Adipocyte (in vitro differentiated cells): ENCODE measurements at places on chromosomes 5 and 9.

GRCh38 chr9:130304116-130304515 lies 38.6 kb downstream of the HMCN2 start:
- DNase-seq: no peak

DNA sequence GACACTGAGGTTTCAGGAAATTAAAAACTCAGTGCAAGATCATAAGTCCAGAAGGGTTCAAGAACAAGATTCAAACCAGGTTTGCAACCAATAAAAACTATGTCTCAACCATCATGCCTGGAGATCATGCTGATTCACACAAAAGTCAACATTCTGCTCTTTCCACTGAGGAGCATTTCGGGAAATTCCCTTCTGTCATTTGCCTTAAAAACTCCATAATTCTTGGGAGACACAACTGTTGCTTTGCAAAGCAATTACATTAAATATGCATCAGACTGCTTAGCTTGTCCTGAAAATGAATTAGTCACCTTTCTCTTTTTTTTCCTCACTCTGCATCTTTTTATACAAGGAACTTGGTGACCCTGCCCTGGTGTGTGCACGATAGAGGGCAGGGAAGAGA lies 275.9 kb upstream of the ZNF462 start:
- no peak for DNase-seq

DNA sequence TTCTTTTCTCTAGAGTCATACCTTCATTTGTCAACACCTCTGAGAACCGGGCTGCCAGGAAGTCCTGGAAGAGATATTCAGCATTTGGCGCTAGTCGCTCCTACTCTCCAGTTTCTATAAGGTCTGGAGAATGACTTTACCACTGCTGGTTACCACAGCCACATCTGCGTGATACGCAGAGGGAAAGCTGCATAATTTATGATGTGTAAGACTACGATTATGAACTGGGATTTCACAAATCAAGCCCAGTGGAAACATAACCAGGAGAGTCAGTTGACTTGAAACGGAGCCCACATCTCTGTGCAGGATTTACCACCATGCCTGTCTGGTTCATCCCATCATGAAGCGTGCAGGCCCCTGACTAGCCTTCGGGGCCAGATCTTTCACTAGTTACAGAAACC lies 72.6 kb downstream of the FGF1 start:
- DNase-seq: no peak

GRCh38 chr9:17018540-17019196 lies 116.2 kb upstream of the CNTLN start:
- no peak for DNase-seq

- no peak for DNase-seq
These were observed 11.2 kb upstream of the SETD9 start for GRCh38 chr5:56898213-56898612.

DNA sequence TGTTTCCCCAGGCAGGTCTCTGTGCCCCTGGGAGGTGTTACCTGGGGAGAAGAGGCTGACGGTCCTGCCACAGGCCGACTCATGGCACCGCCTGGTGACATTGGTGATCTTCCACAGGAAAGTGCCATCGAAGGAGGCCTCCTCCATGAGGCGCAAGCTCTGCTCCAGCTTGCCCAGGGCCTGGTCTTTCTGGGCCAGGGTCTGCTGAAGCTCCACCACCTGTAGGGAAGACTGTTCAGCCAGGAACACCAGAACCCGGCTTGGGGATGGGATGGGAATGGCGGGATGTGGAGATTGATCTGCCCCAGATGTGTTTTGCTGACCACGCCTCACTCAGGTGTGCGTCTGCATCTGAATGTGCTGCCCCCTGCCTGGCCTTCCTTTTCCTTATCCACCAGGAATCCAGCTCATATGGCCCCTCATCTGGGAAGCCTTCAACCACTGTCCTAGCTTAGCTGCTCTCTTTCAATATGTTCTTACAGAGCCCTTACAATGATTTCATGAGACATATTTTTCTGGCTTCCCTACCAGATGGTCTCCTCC lies 15.2 kb downstream of the TRAF1 start:
- no peak for DNase-seq

DNA sequence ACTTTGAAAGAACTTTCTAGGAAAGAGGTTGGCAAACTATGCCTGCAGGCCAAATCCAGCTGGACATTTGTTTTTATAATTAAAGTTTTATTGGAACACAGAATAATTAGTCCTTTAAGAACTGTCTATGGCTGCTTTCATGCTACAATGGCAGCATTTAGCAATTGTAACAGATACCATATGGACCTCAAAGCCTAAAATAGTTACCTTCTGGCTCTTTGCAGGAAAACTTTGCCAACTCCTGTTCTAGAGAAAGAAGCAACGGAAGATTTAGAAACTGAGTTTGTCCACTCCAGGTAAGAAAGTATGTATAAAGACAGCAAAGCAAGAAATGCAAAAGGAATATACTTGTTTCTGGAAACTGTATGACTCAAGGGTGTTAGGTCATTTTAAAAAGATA lies 281.7 kb upstream of the TRPM3 start:
- no peak for DNase-seq

DNA sequence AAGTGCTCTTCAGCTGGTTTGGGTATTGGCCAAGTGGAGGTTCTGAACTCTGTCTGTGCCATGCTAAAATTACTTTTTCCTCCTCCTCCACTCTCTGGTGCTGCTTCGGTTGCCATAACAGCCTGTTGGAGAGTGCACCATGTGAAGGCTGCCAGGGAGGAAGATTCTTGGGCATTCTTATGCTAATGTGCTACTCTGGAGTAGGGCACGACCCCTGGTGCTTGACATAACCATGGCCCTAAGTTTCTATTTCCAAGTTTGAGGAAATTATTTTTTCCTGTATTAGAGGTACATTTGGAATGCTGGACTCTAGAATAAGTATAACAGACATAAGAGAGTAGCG lies 111.6 kb downstream of the ARHGAP26 start:
- DNase-seq: no peak

DNA sequence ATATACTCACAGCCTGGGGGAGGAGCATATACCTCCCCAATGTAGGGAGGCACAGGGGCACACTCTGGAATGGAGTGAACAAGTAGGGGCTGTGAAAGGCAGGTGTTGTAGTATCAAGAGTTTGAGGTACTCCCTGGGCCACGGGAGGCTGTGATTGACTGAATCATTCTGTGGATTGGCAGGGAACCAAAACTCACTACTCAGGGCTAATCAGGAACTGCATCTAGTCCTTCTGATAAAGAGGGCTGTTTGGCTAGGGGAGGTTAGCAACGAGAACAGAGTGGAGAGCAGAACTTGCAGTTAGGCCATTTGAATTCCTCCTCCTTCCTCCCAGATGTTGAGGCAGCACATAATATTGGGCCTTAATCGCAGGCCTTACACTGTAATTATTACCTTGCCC lies 369.2 kb upstream of the MPDZ start:
- DNase-seq: no peak

- no peak for DNase-seq
These were observed 71.4 kb upstream of the DAP start for GRCh38 chr5:10832421-10832820.

DNA sequence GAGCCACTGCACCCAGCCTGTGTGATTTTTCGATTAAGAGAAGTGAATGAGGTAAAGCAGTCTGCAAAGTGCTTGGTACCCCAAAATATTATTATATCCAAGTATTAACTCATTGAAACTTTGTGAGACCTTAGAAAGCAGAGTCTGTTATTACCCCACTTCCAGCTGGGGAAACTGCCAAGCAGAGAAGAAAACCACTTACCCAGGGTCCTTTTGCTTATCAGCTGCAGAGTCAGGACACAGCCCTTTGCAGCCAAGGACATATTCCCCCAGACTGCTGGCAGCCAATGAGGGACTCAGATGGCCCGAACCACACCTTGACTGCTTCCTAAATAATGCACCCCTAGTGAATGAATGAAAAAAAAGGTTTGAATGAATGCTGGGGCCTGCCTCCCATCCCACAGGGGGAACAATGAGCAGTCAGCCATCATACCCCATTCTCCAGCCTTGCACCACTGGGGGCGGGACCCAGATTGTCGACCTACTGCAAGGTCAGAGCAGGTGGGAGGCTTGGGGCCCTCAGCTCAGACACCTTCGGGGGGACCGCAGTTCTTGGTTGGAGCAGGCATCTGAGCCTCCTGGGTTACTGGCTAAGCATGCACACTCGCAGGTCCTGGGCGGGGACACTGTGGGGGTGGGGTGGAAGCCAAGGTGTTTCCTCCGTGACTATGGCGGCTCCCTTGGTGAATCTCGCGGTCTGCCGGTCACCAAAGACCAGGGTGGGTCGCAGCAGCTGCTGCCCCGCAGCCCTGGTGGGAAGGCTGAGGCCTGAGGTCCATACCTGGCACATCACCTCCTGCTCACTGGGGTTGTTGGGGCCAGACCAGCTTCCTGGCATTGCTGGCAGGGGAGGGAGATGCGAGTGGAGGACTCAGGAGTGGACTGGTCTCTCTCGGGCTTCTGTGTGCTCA lies 29.7 kb downstream of the PRRT1B start:
- DNase-seq: no peak

DNA sequence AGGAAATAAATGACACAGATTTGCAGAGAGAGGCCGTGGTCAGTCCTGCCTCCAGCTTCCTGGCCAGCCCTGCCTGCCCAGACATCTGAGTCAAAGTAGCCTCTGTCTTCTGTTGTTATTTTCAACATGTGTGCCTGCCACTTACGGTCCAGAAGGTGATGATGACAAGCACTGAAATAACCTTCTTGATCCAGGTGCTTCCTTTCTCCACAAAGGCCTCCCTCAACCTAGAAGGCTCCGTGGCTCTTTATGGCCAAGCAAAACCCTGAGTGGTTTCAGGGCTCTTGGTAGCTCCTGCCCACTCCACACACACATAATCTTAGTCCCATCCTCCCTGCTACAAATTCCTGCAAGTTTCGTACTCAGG lies 34.1 kb upstream of the SLC6A19 start:
- DNase-seq: no peak

DNA sequence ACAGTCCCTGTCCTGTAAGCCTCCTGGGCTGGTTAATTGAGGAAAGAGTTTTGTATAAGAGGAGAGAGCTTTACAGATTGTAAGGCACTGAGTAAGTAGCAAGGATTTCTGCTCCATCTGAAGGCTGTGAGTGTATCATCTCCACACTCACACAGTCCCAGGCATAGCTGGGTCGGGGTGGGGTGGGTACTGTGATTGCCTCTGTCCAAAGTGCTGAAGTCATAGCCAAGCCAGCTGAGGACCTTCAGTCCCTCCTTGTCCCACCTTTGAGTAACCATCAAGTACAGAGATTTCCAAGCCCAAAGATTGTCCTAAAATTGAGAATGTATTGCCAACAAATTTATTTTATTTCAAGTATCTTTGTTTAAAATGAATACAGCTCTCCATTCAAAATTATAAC lies 5.5 kb upstream of the DNAJB5 start:
- peak; percentile 51 for DNase-seq

GRCh38 chr9:19445452-19445851 lies 36.6 kb downstream of the ACER2 start:
- peak; percentile 36 for DNase-seq

- DNase-seq: no peak
These were observed 75.2 kb downstream of the LMNB1 start for GRCh38 chr5:126852091-126852571.

DNA sequence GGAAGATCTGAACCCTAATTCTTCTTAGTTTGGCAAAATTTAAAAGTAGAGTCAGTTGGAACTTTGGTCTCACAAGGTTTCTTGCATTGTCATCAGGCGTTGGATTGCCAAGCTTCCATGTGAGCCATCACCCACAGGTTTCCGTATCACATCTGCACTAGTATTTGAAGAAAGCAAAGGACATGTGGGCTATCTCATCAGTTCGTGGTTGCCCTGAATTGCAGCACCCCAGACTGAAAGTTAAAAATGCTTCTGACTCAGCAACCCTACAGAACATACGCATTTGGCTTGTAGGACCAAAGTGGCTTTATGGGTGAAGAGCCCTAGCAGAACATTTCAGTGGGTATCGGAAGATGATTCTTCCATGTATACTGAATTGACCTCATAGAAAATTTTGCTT lies 358.0 kb downstream of the ENC1 start:
- no peak for DNase-seq

DNA sequence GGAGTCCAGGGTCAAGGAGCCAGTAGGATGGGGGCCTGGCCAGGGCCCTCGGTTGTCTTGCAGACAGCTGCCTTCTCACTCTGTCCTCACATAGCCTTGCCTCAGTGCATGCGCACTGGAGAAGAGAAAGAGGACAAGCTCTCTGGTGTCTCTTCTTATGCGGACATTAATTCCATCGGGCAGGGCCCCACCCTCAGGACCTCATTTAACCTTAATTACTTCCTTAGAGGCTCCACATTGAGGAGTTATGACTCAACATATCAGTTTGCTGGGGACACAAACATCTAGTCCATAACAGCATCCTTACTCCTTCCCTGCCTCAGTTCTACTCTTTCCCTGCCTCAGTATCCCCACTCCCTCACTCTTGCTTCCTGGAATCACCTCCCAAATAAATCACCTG lies 78.4 kb downstream of the FRMD3 start:
- DNase-seq: no peak

GRCh38 chr5:128329386-128329939 lies 208.6 kb downstream of the FBN2 start:
- no peak for DNase-seq

- no peak for DNase-seq
These were observed 446.2 kb downstream of the DNAH5 start for GRCh38 chr5:13498279-13498678.

- DNase-seq: peak; percentile 15
These were observed 36.1 kb upstream of the KIF4B start for GRCh38 chr5:154977409-154977808.

DNA sequence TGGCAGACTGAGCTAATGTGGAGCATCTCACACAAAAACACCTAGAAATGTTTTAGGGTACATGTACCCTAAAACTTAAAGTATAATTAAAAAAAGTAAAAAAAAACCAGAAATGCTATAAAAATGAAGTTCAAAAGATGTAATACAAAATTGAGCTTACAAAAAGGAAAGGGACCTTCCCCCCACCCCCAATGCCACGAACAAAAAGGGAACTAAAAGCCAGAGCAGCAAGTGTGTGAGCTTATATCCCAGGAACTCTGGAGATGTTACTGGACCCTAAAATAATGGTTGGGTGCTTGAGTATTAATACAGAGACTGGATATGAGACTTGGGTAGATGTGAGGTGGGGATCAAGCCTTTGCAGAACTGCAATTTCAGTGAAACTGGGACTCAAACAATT lies 11.0 kb downstream of the SPATA9 start:
- no peak for DNase-seq

GRCh38 chr9:38096238-38096805 lies 27.3 kb upstream of the SHB start:
- DNase-seq: no peak
